ENCODE measurements at places on chromosomes 1 and 21.

GRCh38 chr1:191575180-191575579 is 583.1 kb upstream of the RGS18 start:
- no peak for DNase-seq

GRCh38 chr1:22809783-22810182 is 99.1 kb downstream of the EPHB2 start:
- DNase-seq = no peak

- peak; percentile 31 for DNase-seq
Observed at GRCh38 chr1:58358346-58358745, 188.2 kb downstream of the OMA1 start.

DNA sequence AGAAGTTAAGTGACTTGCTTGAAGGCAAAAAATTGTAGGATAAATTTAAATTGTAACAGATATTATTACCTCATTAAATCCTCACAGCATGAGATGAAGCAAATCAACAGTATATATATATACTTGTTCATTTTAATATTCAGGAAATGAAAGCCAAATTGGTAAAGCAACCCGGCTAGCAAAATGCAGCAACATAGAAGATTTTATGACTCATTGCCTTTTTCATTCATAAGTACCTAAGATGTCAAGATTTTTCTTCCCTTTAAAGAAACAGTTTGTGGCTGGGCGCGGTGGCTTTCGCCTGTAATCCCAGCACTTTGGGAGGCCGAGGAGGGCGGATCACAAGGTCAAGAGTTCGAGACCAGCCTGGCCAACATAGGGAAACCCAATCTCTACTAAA is 190.5 kb upstream of the NRIP1 start:
- no peak for DNase-seq

- no peak for DNase-seq
Observed at GRCh38 chr1:173869021-173869359, 810 bp downstream of the ZBTB37 start.

DNA sequence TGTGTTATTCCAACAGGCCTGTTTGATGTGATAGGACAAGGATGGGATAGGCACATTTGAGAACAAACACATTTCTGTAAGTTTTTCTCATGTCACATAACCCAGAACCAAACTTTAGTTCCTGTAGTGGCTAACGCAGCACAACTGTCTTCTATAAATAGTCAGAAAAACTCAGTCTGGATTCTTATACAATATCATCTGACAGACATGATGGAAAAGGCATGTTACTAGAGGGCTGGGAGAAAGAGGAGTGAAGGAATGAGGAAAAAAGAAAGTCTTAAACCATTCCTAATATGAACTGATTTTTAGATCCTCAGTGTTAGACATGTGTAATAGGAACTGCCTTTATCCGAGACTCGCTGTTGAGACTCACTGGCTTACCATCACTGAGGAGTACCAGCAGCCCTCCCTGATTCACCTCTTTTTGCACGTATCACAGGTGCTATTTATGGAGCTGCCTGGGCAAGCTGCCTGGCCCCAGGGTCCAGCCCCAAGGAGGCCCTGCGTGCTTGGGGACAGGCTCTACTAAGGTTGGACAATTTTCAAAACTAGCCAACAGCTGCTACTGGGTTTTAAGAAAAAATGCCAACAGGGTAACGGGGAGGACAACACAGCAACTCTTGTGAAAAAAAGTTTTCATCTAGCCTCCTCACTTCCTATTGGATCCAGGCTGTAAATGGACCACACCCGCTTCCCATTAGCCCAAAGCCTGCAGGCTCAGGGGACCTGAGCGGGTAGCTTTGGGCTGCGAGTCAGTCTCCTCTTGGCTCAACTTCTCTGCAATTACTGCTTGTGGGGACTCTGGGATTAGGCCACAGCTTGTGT is 30.7 kb upstream of the SERBP1 start:
- no peak for DNase-seq

GRCh38 chr1:94115900-94116436 is 5.0 kb downstream of the ABCA4 start:
- no peak for DNase-seq

GRCh38 chr1:6859415-6860343 is 74.4 kb downstream of the CAMTA1 start:
- no peak for DNase-seq

- no peak for DNase-seq
Observed at GRCh38 chr21:29194847-29195246, 64.4 kb downstream of the MAP3K7CL start.

DNA sequence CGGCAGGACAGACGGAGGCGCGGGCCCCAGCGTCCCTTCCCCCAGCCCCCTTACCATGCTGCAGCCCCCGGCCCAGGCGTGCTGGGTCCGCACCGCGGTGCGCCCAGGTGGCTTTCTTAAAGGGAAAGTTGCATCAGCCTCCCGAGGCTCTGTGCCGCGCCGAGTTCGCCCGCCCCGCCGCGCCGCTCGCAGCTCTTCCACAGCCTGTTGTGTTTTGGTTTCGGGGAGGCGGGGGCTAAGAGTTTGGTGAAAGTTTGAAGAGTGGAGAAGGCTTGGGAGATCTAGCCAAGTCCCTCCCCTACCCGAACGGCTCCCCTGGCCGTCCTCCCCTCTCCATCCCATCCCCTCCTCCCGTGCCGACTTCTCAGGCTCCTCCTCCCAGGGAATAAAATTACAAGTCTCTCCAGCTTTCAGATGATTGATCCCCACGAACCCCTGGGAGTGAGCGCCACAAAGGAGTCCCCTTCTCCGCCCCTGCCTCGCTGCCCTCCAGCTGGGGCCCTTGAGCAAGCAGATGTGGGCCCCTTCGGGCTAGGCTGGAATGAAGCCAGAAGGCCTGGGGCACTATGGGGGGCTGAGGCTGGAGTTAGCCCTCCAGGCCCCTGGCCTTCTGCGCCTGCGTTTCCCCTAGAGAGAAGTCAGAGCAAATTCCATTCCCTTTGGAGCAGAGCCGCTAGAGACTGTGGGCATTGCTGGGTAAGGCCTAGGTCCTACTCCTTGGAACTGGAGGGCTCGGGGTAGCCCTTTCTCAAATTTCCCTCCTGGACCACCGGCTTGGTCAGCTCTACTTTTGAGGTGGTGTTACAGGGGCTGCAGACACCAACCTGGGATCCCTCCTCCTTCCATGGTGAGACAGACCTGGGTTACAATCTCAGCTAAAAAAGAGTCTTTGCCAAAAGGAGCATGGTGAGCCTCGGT is at the start of gene SLC6A9:
TSS of gene SLC6A9 (minus strand) at position 211 of the 918 bp plus-strand sequence. CDS start 7,185 bp downstream, outside the sequence.
- peak; percentile 83 for DNase-seq

- no peak for DNase-seq
Observed at GRCh38 chr1:229019663-229020271, 251.1 kb upstream of the RAB4A start.

- no peak for DNase-seq
Observed at GRCh38 chr1:203462878-203463277, 12.7 kb upstream of the PRELP start.

GRCh38 chr21:46048926-46049889 is 48.7 kb upstream of the COL6A2 start:
- DNase-seq = no peak

DNA sequence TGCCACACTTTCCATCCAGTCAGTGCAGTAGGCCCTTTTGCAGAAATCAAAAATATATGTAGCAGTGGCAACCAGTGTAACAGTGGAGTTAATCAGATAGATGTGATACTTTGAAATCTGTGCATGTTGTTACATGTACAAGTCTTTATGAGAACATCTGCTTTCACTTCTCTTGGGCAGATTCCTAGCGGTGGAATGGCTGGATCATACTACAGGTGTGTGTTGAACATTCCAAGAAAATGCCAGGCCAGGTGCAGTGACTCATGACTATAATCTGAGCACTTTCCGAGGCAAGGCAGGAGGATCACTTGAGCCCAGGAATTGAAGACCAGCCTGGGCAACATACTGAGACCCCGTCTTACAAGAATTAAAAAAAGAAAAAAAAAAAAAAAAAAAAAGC is 55.3 kb downstream of the GNB1 start:
- DNase-seq = no peak

GRCh38 chr1:217471403-217471802 is 159.5 kb downstream of the GPATCH2 start:
- no peak for DNase-seq

GRCh38 chr21:41923631-41924367 is 30.0 kb downstream of the C2CD2 start:
- DNase-seq = no peak

DNA sequence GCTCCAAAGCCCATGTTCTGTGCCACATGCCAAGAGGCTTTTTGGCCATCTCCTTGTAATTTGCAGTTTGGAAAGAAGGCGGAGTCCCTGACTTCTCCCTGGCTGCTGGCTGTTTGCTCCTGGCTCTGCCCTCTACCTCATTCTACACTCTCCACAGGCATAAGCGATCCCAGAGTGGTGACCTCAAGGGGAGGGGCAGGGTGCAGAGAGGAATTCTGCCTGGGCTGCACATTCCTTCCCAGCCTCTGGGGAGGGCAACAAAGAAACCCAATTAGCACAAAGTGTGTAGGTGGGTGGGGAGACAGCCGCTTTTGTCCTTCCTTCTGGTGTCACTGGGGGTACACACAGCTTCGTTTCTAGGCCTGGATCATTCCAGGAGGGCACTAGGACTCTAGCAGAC is 95.3 kb downstream of the HIVEP3 start:
- peak; percentile 33 for DNase-seq

DNA sequence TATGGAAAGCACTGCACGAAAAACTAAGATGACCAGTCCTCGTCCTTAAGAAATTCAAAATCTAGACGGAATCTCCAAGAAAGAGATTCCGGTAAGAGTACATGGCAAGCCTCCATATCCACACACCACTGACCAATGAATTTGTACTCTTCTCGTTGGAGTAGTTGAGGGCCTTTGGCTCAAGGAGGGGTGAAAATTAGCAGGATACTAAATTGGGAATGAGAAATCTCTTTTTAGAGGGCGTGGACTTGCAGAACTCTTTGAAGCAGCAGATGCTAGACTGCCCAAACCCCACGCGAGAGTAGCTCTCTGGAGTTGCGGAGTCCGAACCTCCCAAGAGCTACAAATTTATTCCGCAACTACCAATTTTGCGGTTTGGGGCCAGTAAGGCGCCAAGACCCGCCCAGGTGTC is 872 bp upstream of the PPP2R5A start:
- DNase-seq = no peak

GRCh38 chr1:235648407-235648907 is 1.1 kb downstream of the GNG4 start:
- peak; percentile 79 for DNase-seq

DNA sequence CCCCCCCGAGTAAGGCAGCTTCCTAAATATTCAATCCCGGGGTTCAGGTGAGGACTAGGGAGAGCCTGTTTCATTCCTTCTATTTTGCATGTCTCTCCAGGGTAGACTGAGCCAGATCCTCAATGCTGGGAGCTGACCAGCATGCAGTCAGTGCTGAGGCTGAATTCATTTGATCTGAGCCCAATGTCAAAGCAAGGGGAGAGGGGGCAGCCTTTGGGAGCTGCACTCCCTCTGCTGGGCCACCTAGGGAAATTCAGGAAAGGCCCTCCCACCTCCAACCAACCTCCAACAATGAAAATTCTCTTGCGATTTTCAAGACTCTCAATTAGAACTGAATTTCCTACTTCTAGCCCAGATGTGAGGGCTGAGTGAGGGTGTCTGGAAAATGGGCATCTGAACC is 371.2 kb downstream of the NPHP4 start:
- peak; percentile 44 for DNase-seq

DNA sequence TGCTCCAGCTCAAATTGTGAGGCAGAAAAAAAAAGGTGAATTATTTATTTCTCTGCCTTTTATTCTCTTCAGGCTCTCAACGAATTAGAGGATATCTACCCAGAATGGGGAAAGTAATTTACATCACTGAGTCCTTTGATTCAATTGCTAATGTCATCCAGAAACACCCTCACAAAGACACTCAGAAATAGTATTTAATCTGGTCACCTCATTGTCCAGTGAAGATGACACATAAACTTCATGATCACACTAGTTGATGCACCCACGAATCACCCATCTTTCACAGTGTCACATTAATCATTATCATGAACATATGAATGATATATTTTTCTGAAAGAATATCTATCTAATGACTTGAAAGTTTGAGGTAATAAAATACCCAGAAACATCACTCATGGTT is 868.5 kb downstream of the BRINP3 start:
- DNase-seq = no peak
